NCI-H510A (cell line): ENCODE measurements at places on chromosomes 5 and 9.

DNA sequence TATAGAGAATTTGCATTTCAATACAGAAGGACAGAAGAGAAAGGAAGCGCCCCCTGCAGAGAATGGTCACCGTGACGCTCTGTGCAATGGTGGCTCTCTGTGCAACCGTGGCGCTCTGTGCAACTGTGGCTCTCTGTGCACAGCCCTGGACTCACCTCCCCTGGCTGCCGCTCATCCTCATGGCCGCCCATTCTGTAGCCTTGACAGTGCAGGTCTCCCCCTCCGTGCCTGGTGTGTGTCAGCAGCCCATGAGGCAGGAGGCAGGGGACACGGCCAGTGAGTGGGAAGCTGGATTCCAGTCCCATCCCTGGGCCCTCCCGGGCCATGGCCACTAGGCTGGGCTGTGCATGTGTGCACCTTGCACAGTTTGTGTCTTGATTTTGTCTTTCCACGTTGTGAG is 12.0 kb downstream of the EXOC3 start:
- DNase-seq, result no peak

DNA sequence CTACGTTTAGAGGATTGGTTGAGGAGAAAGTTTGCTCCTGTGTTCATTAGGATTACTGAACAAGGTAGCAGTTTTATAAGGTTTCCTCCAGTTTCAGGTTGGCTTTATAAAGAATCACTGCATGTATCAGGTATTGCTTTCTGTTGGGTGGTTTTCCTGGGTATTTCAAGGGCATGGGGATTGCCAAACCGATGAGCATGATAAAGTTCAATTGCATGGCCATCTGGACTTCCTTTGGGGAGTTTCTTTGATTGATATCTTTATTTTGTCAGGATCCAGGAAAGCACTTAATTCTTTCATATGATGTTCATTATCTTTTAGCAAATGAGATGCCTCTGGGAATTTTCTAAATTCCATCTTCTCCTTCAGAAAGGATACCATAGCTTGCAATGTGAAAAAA is 10.3 kb upstream of the GABBR2 start:
- DNase-seq, result no peak

DNA sequence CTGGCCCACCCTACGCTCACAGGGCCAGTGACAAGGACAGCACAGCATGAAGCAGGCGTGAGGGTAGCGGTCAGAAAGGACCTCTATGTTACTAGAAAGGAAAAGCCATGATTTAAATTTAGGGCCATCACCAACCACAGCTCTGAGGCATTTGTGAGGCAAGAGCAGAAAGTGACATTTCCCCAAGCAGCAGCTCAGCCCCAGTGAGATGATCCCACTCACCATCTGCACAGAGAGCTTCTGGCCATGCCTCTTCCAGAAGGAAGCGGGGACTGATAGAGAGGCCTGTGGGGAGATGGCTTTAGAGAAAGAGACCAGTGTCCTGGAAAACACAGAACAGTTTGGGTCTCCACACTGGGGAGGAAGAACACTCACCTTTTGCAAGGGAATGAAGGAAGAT is 413.9 kb downstream of the SPOCK1 start:
- no peak for DNase-seq

GRCh38 chr5:51944500-51945125 is 561.4 kb downstream of the ISL1 start:
- DNase-seq, result no peak

GRCh38 chr9:33246269-33246860 is 6.4 kb downstream of the SPINK4 start:
- DNase-seq, result no peak

GRCh38 chr5:67182301-67182790 is 14.3 kb downstream of the CD180 start:
- DNase-seq, result no peak

DNA sequence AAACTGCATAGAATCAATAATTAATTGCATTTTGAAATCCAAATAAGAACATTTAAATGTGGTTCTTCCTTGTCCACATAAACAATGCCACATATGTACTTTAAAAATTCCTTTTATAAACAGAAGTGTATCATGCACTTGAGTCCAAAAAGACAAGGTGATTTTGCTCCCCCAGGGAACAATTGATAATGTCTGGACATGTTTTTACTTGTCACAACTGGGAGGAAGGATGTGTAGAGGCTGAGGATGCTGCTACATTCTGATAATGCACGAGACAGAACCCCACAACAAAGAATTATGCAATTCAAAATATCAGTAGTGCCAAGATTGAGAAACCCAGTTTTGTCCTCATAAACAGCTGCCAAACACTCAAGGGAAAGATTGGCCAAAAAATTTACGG is 181.1 kb upstream of the ISL1 start:
- no peak for DNase-seq

GRCh38 chr9:4574657-4575243 is 84.5 kb downstream of the SLC1A1 start:
- DNase-seq, result no peak

GRCh38 chr5:180470966-180471582 is 23.1 kb upstream of the CNOT6 start:
- no peak for DNase-seq
